ENCODE measurements at places on chromosomes 1 and 21.

GRCh38 chr21:35824136-35824535 is 236.2 kb downstream of the SETD4 start:
- no peak for DNase-seq

DNA sequence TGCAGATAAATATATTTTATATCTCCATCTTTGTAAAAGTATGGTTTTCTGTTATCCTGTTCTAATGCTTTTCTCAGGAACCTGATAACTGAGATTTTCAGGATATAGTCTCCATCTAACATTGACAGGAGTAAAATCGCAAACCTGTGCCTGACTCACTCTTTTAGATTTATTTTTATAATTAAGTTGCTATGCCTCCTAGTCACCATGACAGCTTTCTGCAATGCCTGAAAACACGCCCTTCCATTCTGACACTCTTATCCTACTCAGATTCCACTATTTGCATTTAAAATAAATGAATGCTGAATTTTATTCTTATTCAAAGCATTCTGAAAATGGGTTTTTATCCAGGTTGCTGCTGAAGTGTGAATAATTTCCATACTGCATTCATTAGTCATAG is 62.8 kb downstream of the RGS21 start:
- DNase-seq, result no peak

GRCh38 chr1:183932412-183932811 is 105.1 kb downstream of the COLGALT2 start:
- DNase-seq, result no peak

- DNase-seq, result no peak
These were observed 27.8 kb downstream of the SLC26A9 start for GRCh38 chr1:205915354-205915990.

DNA sequence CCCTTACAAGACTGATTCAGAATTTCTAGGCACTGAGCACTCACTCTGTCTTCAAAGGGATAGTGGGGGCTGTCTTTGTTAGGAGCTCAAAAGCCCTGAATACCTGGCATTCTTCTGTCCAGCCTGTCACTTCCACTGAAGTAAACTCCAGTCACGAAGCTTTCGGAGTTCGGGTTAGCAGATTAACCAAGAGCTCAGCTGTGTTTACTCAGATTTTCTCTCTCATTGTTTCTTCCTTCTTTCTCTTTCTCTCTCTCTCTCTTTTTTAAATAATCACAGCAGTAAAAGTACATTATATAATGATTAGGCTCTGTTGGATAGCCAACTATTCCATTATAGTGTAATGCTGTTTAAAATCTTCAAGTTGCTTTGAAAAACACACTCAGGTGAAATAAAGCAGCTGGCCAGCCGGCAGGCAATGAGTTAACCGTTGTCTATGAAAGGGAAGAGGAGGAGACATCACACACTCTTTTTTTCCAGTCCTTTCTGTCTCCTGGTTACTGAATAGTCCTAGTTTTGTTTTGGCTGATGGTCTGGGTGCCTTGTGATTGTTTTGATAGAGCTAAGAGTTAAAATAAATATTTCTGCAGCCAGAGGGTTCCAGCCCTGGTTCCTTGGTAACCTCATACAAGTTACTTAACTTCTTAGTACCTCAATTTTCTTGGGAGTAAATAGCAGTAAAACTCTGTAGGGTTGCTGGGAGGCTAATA is 89.8 kb downstream of the ADSS2 start:
- no peak for DNase-seq

GRCh38 chr1:184408580-184408979 is 21.8 kb downstream of the C1orf21 start:
- no peak for DNase-seq

DNA sequence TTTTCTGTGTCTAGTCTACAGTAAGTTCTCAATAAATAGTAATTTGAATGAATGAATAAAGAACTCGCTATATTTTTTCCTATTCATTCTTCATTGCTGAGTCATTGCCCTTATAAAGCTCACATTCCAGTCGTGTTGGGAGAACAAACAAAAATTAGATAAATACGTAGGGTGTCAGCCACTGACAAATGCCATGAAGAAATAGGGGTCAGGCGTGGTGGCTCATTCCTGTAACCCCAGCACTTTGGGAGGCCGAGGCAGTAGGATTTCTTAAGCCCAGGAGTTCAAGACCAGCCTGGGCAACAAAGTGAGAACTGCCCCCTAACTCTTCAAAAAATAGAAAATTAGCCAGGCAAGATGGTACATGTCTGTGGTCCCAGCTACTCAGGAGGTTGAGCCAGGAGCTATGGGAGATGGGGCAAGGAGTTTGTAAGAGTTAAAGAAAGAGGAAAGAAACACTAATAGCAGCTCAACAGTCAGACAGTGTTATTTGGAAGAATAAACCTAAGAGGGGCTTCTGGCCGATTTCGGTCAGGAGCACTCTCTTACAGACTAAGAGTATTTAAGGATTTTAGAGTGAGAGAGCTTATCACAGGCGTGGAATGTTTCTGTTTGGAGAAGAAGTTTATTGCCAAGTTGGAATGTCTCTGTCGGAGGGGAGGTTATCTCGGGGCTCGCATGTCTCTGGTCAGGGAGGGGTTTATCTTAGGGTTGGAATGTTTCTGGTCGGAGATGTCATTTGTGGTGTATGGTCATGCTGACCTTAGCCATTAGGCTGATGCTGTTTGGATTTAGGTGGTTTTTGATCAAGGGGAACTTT is 1.8 kb upstream of the CHML start:
- no peak for DNase-seq

Measured in activated T-helper 1 cell treated with anti-CD3 and anti-CD28 coated beads, Interleukin-2, amount 50 U/mL, for 16 hours (primary cell).